ENCODE measurements at places on chromosomes 7 and 10.

DNA sequence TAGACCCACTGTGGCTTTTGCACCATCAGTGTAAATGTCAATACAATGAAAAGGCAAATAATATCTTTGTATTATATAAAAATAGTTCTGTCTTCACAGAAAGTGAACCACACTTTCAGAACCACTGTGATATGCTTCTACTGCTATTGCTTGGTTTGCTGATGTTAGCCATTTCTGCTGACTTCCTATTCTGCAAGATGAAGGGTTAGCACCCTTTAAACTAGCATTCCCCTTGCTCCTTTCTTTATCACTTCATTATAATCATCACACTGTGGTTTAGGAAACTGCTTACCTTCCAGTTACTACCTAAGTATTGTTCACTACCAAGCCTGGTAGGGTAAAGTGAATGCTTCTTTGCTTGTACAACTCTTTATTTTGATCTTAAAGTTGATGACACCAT lies 29.2 kb downstream of the MYPN start:
- DNase-seq, result no peak

DNA sequence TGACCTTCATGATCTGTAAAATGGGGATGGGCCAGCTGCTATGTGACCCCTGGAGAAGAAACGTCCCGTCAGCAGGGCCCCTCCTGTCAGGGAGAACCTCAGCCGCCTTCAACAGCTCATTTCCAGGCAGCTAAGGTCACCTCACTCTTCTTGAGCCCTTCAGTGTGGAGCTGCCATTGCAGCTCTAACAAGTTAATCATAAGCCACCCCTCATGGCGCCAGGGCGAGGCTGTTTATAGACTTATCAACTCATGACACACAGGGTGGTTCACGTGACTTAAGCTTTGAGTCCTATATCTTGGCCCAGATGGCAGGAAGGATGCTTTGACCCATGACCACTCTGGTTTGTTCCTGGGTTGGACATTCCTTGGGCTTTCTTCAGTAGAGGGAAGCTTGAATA lies 315.1 kb downstream of the TNS3 start:
- no peak for DNase-seq

GRCh38 chr7:112940314-112940732 lies 146.3 kb downstream of the GPR85 start:
- no peak for DNase-seq

- no peak for DNase-seq
Measured at GRCh38 chr7:13110107-13110506, 422.7 kb downstream of the ARL4A start.

- DNase-seq, result no peak
Measured at GRCh38 chr7:158031867-158032308, 555.7 kb downstream of the PTPRN2 start.

GRCh38 chr7:96084881-96085553 lies 236.9 kb downstream of the SLC25A13 start:
- DNase-seq, result no peak

All from coronary artery (tissue), 2 donors.